ENCODE measurements at places on chromosomes 2 and 18.

GRCh38 chr18:45137087-45137419 is 456.4 kb downstream of the SETBP1 start:
- DNase-seq: no peak

DNA sequence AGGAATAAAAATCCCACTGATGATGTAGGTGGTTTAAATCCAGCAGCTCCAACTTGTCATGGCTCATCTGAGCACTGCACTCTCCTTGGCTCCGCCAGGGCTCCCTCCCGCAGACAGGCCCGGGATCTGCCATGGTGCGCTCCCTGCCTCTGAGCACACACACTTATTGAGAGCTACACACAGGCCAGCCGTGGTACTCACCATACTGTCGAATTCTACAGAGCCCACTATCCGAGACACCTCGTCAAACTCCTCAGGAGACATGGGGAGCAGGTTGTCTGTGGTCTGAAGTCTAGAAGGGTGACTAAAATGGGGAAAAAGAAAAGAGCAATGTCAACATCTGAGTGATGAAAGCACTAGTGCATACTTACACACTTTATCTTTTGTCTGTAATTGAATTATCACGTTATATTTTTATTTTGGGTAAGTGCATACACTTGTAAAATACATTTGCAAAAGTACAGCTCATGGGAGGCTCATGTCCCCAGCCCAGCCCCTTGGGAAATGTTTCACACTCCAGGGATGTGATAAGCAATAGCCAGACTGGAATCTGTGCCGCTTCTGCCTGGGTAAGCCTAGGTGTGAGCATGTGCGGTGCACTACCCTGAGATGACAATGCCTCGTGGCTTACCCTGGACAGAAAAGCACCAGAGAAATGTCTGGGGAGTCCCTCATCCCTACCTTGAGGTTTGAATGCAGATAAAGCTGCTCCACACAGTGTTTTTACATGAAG is 39.2 kb downstream of the STAT1 start:
- DNase-seq: no peak

DNA sequence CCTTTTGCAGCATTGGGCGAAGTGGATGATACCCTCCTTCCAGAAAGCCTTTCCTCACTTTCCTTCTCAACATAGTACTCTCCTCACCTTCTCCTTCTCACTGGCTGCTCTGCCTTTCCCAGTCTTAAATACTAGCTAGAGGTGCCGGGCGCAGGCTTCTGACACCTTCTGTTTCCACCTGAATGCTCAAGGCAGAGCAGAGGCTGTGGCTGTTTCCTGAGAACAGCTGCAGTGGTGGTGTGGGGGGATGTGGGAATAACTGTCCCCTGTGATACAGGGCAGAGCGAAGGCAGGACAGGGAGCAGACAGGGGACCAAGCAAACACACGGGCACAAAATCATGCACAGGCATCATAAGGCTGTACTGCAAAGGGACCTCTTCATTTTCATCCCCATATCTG is 303.1 kb downstream of the SS18 start:
- no peak for DNase-seq

GRCh38 chr2:241686324-241686649 is 328 bp downstream of the DTYMK start:
- no peak for DNase-seq

DNA sequence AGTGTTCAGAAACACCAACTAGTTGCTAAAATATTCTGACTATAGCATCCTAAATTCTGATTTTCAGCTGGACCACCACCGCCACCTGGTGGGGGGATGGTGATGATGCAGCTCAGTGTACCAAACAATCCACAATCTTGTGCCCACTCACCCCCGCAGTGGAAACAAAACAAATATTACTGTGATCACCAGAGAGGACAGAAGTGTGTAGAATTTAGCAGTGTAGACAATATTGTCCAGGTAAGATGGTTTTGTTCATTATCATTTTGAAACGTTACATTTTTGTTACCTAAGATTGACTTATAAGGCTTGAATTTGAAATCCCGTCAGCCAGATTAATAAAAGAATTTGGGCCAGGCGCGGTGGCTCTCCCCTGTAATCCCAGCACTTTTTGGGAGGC is 31.7 kb upstream of the UBXN4 start:
- DNase-seq: peak; percentile 26
